Right lobe of liver (tissue), 6 donors: ENCODE measurements at places on chromosomes 6 and 20. TPM values are rescaled to one million over a fixed set of nuclear protein-coding genes. Genes with fewer than 3 reads are reported as not detected.

The MYLIP gene
- 3.3 TPM for total RNA-seq

The ZNF318 gene
- 11.1 TPM for total RNA-seq

The ATP9A gene
- 14.2 TPM for total RNA-seq

GRCh38 chr6:154886471-154886870, 108.6 kb upstream of the TIAM2 start:
- DNase-seq = no peak
